GM13976 (cell line): ENCODE measurements at places on chromosomes 5 and 9.

GRCh38 chr9:35517131-35517530 lies 27.2 kb downstream of the RUSC2 start:
- DNase-seq, result no peak

DNA sequence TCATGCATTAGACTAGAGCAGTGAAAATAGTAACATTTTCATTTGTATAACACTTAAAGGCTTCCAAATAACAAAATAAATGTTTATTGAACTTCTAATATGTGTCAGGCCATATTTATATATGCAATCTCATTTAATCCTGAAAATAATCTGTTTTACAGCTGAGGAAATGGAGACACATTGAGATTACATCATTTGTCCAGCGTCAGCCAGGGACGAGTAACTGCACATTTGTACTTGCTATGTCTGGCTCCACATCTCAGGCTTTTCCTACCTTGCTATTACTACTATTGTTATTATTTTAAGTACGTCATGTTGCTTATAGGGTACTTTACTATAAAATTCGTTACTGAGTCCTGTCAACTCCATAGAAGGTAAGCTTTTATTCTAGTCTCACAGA lies 3.8 kb upstream of the C9 start:
- DNase-seq, result no peak

DNA sequence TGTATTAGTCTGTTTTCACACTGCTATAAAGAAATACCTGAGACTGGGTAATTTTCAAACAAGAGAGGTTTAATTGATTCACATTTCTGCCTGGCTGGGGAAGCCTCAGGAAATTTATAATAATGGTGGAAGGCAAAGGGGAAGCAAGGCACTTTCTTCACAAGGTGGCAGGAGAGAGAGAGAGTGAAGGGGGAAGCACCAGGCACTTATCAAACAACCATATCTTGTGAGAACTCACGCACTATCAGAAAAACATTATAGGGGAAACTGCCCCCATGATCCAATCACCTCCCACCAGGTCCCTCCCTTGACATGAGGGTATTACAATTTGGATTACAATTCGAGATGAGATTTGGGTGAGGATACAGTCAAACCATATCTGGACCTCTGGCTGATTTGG lies 34.7 kb downstream of the ADRB2 start:
- DNase-seq, result no peak

DNA sequence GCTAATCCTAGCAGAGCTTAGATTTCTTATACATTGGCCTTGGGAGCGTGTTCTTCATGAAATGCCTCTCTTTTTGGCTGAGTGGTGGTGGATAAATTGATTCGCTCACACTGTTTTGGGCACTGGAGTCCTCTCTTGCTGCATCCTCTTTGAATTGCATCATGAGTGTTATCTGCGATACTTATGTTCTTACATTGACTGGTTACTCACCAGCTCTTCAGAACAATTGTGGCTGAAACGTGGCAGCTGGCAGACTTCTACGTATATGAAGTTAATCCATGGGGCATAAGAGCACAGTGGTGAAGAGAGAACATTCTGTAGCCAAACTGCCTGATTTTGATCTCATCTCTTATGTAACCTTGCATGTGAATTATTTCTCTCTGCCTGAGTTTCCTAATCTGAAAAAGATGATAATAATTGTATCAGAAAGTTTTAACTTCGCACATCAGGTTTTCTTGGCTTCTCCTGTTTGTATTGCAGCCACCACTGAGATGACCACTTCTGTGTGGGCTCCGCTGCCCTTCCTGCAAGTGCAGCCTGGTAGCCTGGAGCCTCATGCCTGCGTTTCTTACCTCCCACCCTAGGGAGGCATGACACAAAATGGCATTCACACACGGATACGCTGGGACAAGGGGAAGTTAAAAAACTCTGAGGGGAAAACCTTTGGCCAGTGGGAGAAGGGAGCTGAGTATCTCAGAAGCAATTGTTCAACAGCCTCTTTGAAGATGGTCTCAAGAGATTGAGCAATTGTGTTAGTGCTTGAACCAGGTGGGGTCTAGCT lies 295.2 kb downstream of the ARHGAP26 start:
- DNase-seq, result no peak

DNA sequence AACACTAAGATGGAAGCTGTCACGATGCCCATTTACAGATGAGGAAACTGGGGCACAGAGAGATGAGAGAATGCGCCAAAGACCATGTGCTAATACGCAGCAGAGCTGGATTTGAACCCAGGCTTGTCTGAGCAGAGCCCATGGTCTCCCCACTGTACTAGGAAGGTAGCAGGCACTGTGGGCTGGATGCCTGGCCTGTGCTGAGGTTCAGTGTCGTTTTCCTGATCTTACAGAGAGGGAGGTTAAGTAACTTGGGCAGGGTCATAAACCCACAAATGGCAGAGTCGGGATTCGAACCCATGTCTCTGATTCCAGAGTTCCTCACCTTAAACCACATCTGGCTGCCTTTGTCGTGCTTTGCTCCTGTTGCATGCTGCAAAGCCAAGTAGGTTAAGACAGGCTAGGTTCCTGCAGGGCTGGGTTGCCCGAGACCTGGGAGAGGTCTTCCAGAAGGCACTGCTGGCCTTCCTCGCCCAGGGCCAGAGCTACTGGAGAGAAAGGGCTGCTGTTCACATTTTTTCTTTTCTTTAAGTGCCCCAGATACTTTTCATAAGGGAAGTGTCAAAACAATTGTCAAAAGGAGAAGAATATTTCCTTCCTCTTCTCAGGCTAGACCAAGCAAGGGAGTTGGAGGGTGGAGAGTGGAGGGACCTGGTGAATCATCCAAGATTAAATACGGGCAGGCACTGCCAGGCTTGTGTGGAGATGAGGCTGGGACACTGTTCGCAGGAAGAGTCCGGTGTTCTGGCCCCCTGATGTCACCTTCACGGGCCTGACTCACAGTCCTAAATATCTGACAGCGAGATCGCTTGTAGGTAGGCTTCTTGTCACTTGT lies 3.2 kb downstream of the NEK6 start:
- no peak for DNase-seq

GRCh38 chr9:126375386-126375785 lies 48.8 kb downstream of the MVB12B start:
- no peak for DNase-seq

DNA sequence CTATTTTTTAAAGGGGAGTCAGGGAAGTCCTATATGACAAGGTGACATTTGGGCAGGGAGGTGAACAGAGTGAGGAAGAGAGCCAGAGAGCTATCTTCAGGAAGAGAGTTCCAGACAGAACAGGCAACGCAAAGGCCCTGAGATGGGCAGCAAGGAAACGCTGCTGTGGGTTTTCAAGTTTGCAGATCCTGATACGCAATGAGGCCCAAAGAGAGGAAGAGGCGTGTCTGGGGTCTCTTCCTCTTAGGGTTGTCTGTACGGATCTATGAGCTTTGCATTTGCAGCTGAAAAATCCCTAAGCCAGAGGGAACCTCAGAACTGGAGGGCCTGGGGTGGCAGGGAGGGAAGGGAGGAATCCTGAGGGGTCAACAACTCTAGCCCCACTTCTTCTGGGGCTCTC lies 13.6 kb downstream of the FAT2 start:
- DNase-seq, result no peak

DNA sequence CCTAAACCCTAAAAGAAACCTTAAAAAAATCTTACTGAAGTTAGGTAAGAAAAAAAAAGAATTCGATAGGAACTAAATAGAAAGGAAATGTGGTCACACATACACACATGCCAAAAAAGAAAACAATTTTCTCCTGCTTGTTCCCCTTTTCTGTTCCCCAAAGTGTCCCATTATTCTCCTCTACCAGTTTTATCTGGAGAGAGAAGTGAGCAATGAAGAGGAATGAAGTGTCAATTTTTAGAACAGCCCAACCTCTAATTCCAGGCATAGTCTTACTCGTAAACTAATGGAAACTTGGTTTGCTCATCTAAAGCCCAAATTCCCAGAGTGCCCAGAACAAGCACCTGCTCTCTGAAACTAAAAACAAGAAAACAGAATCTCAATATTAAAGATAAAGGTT lies 26.1 kb downstream of the AP3B1 start:
- DNase-seq, result no peak

GRCh38 chr5:84874196-84874595 lies 489.5 kb upstream of the EDIL3 start:
- DNase-seq, result no peak

DNA sequence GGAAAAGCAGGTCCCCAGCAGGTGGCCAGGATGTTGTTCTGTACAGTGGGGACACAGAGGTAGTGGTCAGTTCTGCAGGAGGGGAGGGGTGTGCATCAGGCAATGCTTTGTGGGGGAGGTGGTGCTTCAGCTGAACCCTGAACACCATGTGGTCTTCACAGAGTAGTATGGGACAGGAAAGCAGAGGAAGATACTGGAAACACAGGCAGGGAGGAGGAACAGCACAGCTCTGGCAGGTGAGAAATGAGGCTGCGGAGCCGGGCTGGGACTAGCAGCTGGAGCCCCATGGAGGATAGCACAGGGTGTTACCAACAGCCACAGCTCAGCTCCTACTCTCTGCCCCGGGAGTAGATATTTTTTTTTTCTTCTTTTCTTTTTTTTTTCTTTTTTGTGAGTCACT lies 161.5 kb downstream of the ENTREP1 start:
- no peak for DNase-seq

DNA sequence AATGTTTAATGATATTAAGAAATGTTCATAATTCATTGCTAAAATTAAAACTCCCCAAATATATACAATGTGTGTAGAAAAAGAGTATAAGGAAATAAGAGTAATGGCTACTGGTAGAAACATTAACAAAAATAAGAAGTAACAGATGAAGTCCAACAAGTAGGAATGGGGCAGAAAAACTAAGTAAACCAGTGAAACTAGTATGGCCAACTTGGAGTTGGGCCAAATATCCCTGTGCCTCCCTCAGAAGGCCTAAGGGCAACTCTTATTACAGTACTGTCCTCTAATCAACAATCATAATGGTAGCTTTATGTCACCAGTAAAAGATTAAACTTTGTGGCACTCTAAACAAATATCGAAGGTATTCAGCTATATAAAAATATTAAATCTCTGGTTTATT lies 93.5 kb downstream of the SSBP2 start:
- no peak for DNase-seq
